ENCODE measurements at places on chromosomes 5 and 9. TPM values are rescaled to one million over a fixed set of nuclear protein-coding genes. Genes with fewer than 3 reads are reported as not detected.

Gene ZNF484
- total RNA-seq, result 36.9 TPM

Gene NTRK2
- total RNA-seq, result 0.02 TPM

Gene SHISAL2B
- 10.4 TPM for total RNA-seq

Gene CTSL
- total RNA-seq, result 35.9 TPM

Gene CCNJL
- 8.4 TPM for total RNA-seq

Gene TMC1
- total RNA-seq, result not detected

Gene GOLGA1
- total RNA-seq, result 9.5 TPM

Gene SLC36A2
- not detected for total RNA-seq

DNA sequence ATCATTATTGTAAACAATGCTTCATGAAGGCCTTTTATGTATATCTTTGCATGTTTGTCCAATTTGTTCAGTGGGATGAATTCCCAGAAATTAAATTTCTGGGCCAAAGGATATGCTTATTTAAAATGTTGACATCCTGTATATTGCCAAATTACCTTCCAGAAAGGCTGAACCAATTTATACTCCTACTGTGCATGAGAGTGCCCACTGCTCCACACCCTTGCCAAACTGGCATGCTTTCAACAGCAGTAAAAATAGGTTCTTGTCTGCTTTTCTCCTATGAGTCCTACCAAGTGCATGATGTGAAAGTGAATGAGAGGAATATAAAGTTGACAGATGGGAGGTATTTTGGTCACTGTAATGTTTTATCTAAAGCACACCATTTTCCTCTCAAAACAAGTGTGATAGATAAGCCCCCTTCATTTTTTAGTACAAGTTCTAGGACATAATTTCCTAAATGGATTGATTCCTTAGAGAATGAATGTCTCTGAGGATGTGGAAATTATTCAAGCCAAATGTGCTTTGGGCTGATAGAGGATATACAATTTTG lies 70.5 kb upstream of the ERBIN start:
- H3K4me1 ChIP-seq, result no peaks in the 10 kb centered on the region
- no peak overlapping the region for H3K4me3 ChIP-seq
- no peaks in the 10 kb centered on the region for H3K36me3 ChIP-seq
- H3K27me3 ChIP-seq, result no peaks in the 10 kb centered on the region
- DNase-seq, result no peak

DNA sequence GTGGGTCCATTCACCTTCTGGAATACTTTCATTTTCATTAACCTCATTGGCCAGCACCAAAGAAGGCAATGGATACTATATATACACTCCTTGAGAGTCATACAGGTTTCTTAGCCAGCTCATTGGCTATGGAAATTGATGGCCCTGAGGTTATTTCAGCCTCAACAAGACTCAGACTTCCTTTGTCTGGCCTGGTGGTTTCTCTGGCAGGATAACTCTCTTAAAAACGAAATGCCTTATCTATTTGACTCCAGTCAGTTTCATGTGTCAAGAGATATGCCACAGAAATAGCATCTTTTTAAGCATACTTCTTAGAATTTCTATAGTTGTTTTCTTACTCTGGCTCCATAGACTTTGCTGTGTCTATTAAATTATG lies 28.9 kb downstream of the CDH9 start:
- no peak overlapping the region for H3K4me3 ChIP-seq
- no peak overlapping the region for H3K27ac ChIP-seq
- H3K4me1 ChIP-seq, result no peaks in the 10 kb centered on the region
- no peak for DNase-seq
- H3K27me3 ChIP-seq, result no peaks in the 10 kb centered on the region

GRCh38 chr9:137318602-137319001 lies 16.5 kb upstream of the NRARP start:
- H3K27ac ChIP-seq, result no peak overlapping the region
- H3K27me3 ChIP-seq, result no peaks in the 10 kb centered on the region
- peaks cover 36% of the 10 kb centered on the region for H3K4me1 ChIP-seq
- H3K36me3 ChIP-seq, result no peaks in the 10 kb centered on the region

- peaks cover 8% of the 10 kb centered on the region for H3K4me1 ChIP-seq
- no peaks in the 10 kb centered on the region for H3K36me3 ChIP-seq
- H3K4me3 ChIP-seq, result no peak overlapping the region
- no peaks in the 10 kb centered on the region for H3K27me3 ChIP-seq
Observed at GRCh38 chr9:89640361-89640760, 35.5 kb downstream of the GADD45G start.

- peaks cover 18% of the 10 kb centered on the region for H3K36me3 ChIP-seq
- peaks cover 7% of the 10 kb centered on the region for H3K4me1 ChIP-seq
- no peak overlapping the region for H3K4me3 ChIP-seq
- H3K27ac ChIP-seq, result no peak overlapping the region
- DNase-seq, result no peak
- no peaks in the 10 kb centered on the region for H3K27me3 ChIP-seq
Observed at GRCh38 chr9:4700091-4700490, 20.7 kb downstream of the CDC37L1 start.

DNA sequence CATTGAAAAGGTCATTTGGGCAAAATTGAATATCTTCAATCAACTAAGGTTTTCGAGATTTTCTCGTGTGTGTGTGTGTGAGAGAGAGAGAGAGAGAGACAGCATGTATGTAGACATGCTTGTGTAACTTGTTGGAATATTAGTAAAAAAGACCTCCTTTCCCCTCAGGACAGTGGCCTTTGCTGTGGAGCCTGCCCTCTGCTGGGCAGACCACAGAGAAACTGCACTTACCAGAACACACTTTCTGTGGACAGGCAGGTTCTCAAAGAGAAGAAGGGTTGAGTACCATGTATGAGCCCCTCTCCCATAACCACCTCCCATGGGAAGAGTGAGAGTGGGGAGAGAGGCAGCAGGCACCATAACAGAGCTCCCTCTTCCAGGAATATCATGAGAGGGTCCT lies 45.6 kb downstream of the CFAP90 start:
- peak; percentile 26 for DNase-seq
- H3K4me3 ChIP-seq, result no peak overlapping the region
- H3K4me1 ChIP-seq, result no peaks in the 10 kb centered on the region

DNA sequence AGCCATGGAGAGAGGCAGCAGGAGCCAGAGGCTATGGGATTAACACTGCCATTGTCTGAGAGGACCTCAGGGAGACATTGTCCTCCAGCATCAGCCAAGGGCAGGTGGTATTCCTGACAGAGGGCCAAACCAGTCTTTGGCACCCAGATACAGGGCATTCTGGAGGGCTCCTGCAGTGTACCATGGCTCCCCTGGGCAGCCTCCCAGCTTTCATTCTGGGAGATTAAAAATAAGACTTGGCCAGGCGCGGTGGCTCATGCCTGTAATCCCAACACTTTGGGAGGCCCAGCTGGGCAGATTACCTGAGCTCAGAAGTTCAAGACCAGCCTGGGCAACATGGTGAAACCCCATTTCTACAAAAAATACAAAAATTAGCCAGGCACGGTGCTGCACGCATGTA lies 4.2 kb downstream of the MTAP start:
- H3K27ac ChIP-seq, result no peak overlapping the region
- no peaks in the 10 kb centered on the region for H3K36me3 ChIP-seq
- peaks cover 2% of the 10 kb centered on the region for H3K27me3 ChIP-seq
- H3K4me1 ChIP-seq, result peaks cover 14% of the 10 kb centered on the region
- no peak overlapping the region for H3K4me3 ChIP-seq

- no peaks in the 10 kb centered on the region for H3K27me3 ChIP-seq
- no peak overlapping the region for H3K27ac ChIP-seq
- no peak overlapping the region for H3K4me3 ChIP-seq
Observed at GRCh38 chr5:94670726-94671125, 52.3 kb downstream of the SLF1 start.

GRCh38 chr5:148849461-148849860 lies 23.1 kb downstream of the ADRB2 start:
- H3K4me3 ChIP-seq, result no peak overlapping the region
- H3K27me3 ChIP-seq, result no peaks in the 10 kb centered on the region
- no peaks in the 10 kb centered on the region for H3K4me1 ChIP-seq
- no peak overlapping the region for H3K27ac ChIP-seq

GRCh38 chr9:86577420-86578333 lies 223.5 kb upstream of the TUT7 start:
- peak; percentile 27 for DNase-seq
- H3K36me3 ChIP-seq, result no peaks in the 10 kb centered on the region
- H3K27ac ChIP-seq, result no peak overlapping the region

GRCh38 chr5:82309091-82309531 lies 31.0 kb upstream of the RPS23 start:
- H3K27ac ChIP-seq, result no peak overlapping the region
- no peak for DNase-seq
- no peaks in the 10 kb centered on the region for H3K27me3 ChIP-seq
- peaks cover 59% of the 10 kb centered on the region for H3K4me1 ChIP-seq
- H3K36me3 ChIP-seq, result peaks cover 6% of the 10 kb centered on the region
- H3K4me3 ChIP-seq, result no peak overlapping the region

- H3K27me3 ChIP-seq, result peaks cover 74% of the 10 kb centered on the region
- DNase-seq, result peak; percentile 44
- H3K36me3 ChIP-seq, result no peaks in the 10 kb centered on the region
- no peak overlapping the region for H3K27ac ChIP-seq
Observed at GRCh38 chr5:100900142-100900795, 2.8 kb downstream of the ST8SIA4 start.

DNA sequence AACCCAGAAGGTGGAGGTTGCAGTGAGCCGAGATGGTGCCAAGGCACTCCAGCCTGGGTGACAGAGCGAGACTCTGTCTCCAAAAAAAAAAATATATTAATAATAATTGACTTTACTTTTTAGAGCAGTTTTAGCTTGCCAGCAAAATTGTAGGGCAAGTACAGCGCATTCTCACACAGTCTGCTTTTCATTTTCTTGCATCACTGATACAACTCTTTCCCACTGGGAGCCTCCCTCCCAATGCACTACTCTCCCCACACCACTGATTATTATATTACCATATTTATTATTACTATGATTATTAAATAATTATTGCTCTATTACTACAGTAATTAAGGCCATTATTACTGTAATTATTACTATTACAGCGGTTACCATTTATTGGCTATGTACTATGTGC lies 212.8 kb downstream of the GNA14 start:
- no peaks in the 10 kb centered on the region for H3K27me3 ChIP-seq
- H3K36me3 ChIP-seq, result no peaks in the 10 kb centered on the region
- H3K4me3 ChIP-seq, result no peak overlapping the region
- H3K4me1 ChIP-seq, result peaks cover 8% of the 10 kb centered on the region
- no peak overlapping the region for H3K27ac ChIP-seq
- DNase-seq, result no peak

DNA sequence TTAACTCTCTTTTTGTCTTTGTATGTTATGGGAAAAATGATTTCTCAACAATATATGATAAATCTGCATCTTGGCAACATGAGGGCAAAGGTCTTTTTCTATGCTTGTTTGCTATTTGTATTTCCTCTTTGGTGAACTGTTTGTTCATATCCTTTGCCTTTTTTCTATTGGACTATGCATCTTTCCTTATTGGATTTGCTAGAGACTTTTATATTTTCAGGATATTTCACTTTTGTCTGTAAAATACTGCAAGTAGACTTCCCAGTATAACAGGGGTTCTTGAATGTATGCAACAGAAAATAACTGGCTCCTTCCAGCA lies 69.4 kb upstream of the SSBP2 start:
- no peaks in the 10 kb centered on the region for H3K27me3 ChIP-seq
- no peak overlapping the region for H3K27ac ChIP-seq
- H3K4me1 ChIP-seq, result peaks cover 3% of the 10 kb centered on the region
- H3K4me3 ChIP-seq, result no peak overlapping the region
- no peaks in the 10 kb centered on the region for H3K36me3 ChIP-seq

DNA sequence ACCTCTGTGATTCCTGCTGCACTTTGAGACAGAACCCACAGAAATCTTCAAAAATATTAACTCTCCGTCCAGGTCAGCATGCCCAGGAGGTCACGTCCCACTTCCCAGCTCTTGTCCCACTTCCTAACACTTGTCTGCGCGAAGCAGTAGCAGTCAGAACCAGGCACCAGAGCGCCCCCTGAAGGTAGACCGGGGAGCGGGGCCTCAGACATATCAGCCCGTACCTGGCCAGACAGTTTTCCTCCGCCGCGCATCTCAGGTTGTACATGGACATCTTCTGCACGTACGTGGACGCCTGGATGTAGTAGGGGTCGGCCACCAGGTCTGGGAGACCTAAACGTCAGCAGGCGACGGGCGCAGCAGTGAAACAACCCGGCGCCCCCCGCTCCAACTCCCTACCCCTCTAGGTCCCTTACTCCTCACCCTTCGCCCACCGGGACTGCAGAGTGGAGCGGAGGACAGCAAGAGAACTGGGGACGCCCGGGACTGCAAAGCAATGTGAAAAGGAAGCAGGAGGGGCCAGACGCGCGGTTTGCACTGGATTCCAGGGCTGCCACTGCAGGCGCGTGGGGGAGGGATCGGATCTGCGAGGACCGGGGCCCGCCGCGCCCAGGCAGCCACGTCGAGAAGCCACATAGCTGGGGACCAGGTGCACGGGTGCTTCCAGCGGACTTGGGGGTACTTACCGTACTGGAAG lies 1.2 kb downstream of the LOX start:
- H3K4me3 ChIP-seq, result peak overlapping the region; percentile 49
- H3K36me3 ChIP-seq, result no peaks in the 10 kb centered on the region
- H3K4me1 ChIP-seq, result peaks cover 5% of the 10 kb centered on the region
- H3K27me3 ChIP-seq, result peaks cover 60% of the 10 kb centered on the region

- peak overlapping the region; percentile 73 for H3K4me3 ChIP-seq
- no peaks in the 10 kb centered on the region for H3K36me3 ChIP-seq
- peaks cover 22% of the 10 kb centered on the region for H3K27me3 ChIP-seq
Observed at GRCh38 chr5:180618829-180619562, 27.7 kb upstream of the SCGB3A1 start.

DNA sequence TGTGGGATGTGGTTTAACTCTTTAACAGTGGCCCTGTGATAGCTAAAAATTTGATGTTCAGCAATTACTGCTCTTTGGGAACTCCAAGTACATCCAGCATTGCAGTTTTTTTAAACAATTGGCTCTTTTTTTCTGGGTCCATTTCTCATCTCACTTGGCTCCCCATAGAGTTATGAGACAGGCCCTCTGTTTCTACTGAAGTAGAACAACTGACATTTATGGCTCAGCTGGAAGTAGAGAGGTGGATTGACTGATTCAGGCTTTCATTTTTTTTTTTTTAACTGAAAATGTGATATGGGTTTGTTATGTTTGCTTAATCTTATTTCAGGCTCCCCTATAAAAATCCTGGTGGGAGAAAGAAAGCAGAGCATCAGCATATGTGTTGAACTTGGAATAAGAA lies 96.6 kb upstream of the CD180 start:
- H3K36me3 ChIP-seq, result no peaks in the 10 kb centered on the region
- no peaks in the 10 kb centered on the region for H3K27me3 ChIP-seq
- no peak overlapping the region for H3K4me3 ChIP-seq
- H3K4me1 ChIP-seq, result no peaks in the 10 kb centered on the region
- no peak overlapping the region for H3K27ac ChIP-seq
- DNase-seq, result no peak

- no peak for DNase-seq
- H3K27ac ChIP-seq, result no peak overlapping the region
- H3K4me1 ChIP-seq, result peaks cover 7% of the 10 kb centered on the region
- H3K36me3 ChIP-seq, result no peaks in the 10 kb centered on the region
- no peak overlapping the region for H3K4me3 ChIP-seq
Observed at GRCh38 chr5:135233477-135233876, 165.6 kb downstream of the MACROH2A1 start.

DNA sequence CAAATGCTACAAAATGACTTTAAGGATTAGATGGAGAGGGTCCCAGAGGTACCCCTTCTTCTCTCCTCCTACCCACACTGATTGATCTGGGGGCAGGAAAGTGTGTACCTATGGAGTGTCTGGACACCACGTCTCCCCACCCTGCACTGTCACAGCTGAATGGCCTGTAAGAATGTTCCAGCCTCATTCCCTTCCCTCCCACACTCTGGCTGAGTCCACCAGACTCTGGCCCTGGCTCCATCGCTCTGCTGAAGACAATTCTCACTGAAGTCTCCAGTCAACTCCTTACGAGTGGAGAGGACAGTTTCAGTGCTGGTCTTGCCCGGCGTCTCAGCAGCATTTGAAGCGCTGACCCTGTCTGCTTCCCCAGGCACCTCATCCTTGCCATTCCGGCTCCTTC lies 105.8 kb downstream of the TTLL11 start:
- H3K4me3 ChIP-seq, result no peak overlapping the region
- peaks cover 32% of the 10 kb centered on the region for H3K27me3 ChIP-seq
- no peak overlapping the region for H3K27ac ChIP-seq
- DNase-seq, result no peak
- no peaks in the 10 kb centered on the region for H3K4me1 ChIP-seq
